AG09319 (cell line): ENCODE measurements at places on chromosomes 2 and 18.

DNA sequence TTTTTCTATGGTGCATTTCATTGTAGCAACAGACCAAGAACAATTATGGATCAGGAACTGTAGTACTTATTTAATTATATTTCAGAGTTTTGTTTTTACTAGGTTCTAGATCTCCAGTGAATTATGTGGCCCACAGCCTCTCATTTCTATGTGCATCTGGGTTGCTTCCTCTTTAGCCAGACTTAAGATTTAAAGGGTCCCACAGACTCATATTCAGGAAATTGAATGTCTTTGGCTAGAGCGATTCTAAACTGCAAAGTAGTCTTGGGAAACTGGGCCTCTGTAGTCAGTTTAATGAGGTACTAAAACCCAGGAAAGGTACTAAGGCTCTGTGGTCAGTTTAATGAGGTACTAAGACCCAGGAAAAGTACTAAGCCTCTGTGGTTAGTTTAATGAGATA, 94.4 kb downstream of the LYPD6B start:
- DNase-seq: no peak

DNA sequence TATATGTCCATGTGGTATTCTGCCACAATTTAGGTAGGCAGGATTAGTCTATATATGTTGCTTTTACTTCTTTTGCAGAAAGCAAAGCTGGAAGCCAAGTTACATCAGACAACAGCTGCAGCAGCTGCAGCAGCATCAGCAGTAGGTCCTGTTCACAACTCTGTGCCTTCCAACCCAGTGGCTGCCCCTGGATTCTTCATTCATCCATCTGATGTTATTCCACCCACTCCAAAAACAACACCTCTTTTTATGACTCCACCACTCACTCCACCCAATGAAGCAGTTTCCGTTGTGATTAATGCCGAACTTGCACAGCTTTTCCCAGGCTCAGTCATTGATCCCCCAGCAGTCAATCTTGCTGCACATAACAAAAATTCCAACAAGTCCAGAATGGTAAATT, 107.6 kb downstream of the BIRC6 start:
- no peak for DNase-seq

GRCh38 chr18:13487237-13487636, 239.1 kb downstream of the FAM210A start:
- no peak for DNase-seq

DNA sequence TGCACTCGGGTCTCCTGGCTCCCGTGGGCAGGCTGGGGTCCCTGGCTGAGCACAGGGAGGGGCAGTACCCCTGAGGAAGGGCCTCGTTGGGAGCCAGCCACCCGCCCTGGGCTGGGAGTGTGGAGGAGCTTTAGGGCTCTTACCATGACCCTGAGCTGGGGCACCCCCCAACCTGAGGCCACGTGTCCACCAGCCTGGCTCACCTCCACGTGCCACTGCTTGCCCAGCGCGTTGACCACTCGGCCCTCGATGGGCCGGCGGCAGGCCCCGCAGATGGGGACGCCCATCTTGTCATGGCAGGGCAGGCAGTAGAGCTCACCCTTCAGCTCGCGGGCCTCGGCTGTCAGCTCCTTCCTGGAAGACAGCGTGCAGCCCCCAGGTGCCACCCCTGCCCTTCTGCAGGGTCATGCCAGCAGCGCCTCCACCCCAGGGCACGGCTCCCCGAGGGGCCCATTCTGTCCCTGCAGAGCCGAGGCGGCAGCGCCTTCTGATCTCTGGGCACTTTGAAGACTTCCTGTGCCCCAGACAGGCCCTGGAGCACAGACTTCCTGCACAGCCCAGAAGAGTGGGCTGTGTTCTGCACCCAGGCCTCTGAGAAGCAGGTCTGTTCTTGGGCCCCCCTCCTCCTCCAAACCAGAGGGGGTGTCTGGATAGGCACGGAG, 4.0 kb upstream of the GPR17 start:
- DNase-seq: no peak

DNA sequence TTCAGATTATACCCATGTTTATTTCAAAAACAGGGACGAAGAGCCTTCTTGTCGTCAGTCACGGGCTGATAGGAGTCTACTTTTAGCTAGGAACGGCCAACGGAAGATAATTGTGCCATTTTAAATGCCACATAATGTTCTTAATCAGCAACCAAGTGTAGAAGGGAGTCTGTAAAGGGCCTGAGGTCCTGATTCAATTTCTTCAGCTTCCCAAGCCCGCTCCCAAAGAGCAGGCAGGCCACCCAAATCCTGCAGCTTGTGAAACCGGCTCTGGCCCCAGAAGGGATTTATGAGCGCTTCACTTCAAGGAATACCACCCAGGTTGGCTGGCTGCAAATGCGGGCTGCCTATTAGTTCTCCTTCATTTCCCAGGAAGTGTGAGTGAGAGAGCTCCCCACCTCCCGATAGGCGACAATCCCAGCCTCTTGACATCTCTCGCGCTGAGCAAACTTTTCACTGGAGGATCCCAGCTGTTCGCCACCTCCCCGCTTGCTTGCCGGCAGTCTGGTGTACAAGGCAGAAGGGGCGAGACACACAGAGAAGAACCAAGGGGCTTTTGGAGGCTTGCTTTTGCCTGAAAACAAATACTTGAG, 272.9 kb downstream of the CDH20 start:
- DNase-seq: no peak

DNA sequence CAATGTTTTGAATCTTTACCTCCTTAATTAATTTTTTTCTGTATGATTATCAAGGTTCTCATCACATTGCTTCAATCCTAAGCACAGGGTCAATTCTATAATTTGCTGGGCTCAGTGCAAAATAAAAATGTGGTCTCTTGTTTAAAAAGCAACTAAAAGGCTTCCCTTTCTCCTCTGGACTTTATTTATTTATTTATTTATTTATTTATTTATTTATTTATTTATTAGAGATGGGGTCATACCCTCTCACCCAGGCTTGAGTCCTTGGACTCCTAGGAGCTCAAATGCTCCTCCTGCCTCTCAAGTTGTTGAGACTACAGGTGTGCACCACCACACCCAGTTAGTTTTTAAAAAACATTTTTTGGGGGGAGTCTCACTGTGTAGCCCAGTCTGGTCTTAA, 710.1 kb upstream of the REG3G start:
- no peak for DNase-seq

DNA sequence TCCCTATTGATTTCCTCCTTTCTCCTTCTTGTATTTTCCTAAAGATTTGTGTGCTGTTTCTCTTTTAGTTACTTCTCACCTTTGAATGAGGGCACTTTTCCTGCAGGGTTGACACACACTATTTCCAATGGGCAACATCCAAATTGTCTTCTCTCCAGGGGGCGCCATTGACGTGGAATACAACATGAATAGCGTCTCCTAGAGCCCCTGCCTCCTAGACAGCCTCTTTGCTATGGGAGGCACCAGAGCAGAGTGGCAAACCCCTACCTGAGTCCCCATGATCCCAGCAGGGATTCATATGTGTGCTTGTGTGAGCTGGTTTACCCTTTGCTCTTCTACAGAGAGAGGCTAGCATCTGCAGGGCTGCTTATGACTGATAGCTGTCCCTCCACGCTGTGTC, 61.3 kb upstream of the ITSN2 start:
- DNase-seq: no peak

DNA sequence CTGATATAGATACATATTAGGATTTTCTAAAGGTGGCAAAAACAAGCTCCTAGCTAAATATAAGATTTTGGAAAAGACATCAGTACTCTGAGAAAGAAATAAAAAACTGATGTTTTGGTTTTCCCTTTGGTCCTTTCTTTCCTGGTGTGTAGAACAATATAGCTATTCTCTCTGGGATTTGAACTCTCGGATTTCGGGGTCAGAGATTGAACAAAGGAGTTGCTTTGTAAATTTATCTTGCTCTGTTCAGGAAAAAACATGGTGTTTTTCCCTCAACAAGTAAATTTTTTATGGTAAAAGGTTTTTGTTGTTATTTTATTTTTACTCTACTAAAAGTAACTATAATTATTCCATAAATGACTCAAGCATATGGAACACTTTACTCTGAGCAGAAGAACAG, 889.3 kb downstream of the ERBB4 start:
- no peak for DNase-seq

DNA sequence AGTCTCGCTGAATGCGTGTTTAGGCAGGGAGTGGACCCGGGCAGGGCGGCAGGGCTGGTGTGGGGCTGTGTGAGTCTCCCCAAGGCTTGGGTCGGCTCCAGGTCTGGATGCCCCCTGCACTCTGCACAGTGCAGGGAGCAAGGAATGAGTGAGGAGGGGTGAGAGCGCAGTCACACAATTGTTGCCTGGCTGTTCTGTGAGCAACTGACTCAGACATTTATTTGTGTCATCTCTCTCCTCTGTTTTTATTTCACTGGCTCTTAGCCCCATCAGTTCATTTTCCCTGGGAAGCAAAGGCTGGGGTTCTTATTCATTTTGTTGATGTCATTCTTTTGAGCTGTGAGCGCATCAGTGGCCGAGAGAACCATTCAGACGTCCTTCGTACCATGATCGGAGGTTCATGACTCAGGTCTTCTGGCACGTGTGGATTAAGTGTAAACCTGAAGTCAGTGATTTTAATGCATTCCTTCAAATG, 61.1 kb downstream of the GATA6 start:
- no peak for DNase-seq

GRCh38 chr2:36509075-36509474, 88.9 kb downstream of the FEZ2 start:
- no peak for DNase-seq

- DNase-seq: no peak
Measured at GRCh38 chr2:13822365-13822764, 810.2 kb upstream of the LRATD1 start.

DNA sequence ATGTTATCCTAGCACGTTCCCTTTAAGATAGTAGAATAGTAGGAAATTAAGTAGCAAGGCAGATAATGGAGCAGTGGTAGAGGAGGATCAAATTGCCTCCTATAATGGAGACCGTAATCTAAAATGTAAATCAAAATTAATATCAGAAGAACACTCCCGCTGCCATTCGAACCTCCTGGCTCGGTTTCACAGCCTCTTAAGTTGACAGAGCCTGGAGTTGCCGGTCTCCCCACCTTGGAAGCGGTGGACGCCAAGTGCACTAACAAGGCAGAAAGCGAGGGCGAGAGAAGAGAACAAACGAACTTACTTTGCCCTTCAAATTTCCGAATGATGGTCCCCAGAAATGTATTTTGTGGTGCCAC, 450 bp downstream of the KCNH7 start:
- no peak for DNase-seq

DNA sequence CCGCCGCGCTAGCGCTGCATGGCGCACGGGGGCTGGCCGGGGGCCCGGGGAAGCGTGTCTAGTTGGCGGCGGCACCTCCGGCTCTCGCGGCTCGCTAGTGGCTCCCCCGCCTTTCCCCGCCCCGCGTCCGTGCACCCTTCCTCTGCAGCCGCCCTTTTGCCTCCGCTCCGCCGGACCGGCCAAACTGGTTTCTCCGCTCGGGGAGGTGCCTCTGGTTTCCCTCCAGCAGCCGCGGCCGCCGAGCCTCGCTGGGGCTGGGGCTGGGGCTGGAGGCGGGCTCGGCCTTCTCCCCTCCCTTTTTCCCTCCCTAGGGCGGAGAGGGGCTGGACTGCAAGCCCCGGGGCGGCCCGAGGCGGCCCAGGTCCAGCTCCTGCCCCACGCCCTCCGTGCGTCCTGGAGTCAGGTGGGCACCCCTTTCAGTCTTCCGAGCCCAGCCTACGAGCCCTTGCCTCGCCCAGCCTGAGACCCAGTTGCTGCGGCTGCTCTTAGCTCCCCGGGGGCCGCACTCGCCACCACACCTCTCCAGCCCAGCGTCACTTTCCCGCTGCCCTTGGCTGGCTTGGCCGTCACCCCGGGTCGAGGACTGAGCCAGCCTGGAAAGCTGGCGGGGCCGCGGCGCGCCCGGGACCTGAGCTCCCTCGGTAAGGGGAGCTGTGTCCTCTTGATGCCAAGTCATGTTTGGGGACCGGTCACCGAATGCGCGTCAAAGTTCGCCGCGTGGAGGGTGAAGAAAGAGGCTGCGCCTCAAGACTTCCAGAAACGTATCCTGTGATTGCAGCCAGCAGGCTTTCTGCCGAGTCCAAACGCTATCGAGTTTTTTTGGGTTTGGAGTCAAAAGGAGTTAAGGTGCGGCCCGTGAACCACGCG, at the start of gene ATP8B1:
Gene ATP8B1, minus strand, starts transcription at position 213 of the 867 bp plus-strand sequence. CDS start 71,508 bp downstream, outside the sequence.
- no peak for DNase-seq

DNA sequence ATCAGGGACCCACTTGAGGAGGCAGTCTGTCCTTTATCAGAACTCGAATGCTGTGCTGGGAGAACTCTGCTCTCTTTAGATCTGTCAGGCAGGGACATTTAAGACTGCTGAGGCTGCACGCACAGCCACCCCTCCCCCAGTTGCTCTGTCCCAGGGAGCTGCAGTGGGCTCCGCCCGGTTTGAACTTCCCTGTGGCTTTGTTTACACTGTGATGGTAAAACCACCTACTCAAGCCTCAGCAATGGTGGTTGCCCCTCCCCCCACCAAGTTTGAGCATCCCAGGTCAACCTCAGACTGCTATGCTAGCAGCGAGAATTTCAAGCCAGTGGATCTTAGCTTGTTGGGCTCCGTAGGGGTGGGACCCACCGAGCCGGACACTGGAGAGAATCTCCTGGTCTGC, 11.8 kb upstream of the LHCGR start:
- no peak for DNase-seq

DNA sequence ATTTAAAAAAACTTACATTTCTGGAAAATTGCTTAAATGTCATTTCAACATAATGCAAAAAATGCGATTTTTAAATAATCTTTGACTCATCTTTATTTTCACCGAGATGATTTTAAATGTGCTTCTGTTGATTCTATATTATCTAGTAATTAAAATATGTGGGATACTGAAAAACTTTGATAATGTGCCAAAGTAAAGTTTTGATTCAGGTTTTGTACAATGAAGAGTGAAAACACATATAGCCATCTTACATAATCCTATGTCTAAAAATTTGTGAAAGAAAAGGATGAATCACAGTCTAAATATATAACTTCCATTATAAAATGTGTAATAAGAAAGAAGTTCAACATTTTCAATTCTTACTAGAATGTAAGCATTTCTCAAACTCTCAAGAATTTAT, 204.3 kb upstream of the ZC3H15 start:
- DNase-seq: no peak

DNA sequence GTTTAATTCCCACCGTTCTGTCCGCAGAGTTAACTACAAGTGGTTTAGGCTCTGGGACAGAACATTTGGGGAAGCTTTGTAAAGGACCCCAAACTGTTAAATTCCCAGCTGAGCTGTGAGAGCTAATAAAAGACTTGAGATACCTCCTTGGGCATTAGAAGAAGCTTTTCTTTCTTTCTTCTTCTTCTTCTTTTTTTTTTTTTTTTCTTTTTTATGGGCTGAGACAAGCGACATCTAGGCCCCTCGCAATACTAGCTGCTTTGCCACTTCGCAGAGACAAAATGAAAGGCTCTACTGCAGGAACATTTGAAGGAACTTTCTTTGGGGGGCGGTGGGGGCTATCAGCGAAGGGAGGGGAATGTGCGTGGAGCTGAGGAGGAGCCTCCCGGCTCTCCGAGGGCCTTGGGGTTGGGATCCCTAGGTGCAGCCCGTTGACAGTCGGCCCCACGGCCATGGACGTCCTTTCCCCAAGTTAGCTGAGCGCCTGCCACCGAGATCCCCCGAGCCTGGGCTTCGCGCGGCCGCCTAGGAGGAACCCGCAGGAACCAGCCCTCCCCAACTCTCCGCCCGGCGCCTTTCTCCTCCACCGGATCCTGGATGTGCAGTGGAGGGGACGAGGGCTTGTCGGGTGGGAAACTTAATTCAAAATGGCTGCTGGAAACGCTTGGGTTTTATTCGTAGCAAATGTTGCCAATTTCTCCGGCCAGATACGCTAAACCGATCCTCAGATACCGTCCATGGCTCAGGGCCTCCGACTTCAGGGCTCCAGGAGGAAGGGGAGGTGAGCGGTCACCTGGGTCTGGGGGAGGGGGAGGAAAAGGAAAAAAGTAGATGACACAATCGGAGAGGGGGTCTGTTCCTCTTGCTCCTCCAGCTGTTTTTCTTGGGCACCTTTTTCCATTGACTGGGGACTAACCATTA, 4.2 kb downstream of the MEIS1 start:
- DNase-seq: no peak
